ENCODE measurements at places on chromosomes 3 and 15.
A peak's percentile ranks its signal among the peaks of the same experiment; 100 is the strongest.

DNA sequence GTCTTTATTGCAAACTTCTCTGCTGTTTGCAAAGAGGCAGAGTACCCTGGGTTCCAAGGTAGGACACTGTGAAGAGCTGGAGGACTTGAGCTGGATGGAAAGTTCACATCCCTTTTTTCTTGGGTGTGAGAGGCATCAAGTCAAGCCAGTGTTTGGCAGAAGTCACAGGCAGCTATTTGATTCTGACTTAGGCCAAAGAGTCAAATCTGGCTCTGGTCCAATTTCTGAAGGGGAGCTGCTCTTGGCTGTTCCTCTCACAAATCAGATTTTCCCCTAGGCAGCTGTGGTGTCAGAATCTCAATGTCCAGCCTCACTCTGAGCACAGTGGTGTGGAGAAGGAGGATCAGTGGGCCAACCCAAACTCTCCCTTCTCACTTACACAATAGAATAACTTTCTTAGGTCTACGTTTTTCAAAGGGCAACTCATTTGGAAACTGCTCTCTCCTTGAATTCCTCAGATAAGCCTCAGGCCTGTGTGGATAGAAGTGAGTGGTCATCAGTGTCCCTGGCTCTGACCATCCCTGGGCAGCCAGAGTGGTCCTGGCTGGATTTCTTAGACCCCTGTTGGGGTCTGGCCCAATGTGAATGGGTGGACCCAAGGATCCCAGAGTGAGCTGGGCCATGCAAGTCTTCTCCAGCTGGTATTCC, 18.2 kb upstream of the AMOTL2 start:
- no peak for DNase-seq

DNA sequence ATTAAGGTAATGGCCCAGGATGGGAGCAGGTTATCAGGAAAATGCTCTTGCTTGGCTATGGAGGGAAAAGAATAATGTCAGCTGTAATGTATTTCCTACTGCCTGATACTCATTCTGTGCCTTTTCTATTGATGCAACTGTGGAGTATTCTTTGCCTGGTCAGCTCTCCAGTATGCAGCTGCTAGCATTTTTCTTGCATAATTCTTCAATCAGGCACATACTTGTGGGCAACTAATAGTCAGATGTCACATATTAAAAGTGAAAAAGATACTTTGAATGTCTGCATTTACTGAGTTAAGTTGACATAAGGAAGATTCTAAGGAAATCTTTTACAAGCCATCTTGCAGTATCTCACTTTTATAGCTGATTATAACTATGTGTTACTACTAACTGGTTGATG, 29.5 kb downstream of the CD80 start:
- DNase-seq: no peak

DNA sequence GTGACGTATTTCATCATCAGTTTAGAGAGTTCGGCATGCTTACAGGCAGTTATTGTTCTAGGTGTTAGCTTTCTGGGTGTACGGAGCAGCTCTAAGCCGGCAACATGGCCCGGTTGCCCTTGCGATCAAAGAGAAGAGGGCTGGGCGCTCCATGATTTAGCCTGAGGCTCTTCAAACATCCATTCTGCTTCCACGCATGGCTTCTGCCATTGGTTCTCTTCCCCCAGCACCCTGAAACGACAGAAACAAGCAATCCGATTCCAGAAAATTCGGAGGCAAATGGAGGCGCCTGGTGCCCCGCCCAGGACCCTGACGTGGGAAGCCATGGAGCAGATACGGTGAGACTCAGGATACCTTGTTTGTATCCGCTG, 574 bp downstream of the NGRN start:
- peak; percentile 50 for DNase-seq

- DNase-seq: no peak
These were observed 107.2 kb downstream of the PGPEP1L start for GRCh38 chr15:98900356-98900755.

DNA sequence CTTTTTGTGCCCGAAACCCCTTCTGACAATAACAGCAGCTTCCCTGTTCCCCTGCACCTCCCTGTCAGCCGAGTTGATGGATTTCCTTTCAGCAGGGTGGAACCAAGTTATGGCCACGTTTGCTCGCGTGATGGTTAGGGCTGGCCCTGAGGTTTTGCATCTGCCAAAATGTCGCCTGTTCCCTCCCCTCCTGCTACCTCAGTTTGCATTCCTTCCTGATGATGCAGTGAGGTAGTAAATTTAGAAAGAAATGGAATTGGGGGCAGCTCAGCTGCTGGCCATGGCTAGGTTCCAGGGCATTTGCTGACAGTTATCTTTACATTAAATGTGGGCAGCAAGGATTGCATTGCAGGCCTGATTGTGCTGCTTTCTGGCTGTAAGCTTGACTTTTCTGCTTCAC, 13.2 kb downstream of the LIMD1 start:
- no peak for DNase-seq

DNA sequence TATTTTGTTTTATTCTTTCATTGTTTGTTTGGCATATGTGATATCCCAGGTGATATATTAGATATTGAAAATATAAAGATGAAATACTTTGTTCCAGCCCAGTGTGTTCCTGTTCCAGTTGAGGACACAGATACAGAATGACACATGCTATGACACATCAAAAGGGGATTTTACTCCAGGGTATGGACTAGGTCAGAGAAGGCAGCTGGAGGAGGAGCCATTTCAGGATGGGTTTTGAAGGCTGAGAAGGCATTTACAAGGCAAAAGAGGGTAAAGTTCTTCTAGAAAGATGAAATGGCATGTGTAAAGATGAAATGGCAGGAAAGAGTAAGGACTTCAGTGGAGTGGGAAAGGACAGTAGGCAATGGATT, 163.8 kb downstream of the ZIC1 start:
- DNase-seq: no peak

DNA sequence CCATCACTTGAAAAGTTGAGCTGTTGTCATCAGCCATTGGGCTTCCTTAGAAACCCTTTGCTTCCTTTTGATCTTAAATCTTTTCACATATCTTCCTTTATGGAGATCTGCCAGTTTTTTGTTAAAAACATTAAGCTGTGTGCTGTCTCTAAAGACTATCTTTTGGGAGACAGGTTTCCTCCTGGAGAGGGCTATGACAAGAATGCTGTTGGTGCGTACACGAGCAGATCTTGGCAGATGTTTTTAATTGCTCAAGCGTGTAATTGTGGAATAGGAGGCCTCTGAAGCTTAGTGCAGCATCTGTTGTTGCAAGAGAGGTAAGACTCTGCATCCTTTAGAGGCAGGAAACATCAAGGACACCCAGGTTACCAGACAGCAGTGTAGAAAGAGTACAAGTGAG, 56.8 kb downstream of the PHLDB2 start:
- no peak for DNase-seq

DNA sequence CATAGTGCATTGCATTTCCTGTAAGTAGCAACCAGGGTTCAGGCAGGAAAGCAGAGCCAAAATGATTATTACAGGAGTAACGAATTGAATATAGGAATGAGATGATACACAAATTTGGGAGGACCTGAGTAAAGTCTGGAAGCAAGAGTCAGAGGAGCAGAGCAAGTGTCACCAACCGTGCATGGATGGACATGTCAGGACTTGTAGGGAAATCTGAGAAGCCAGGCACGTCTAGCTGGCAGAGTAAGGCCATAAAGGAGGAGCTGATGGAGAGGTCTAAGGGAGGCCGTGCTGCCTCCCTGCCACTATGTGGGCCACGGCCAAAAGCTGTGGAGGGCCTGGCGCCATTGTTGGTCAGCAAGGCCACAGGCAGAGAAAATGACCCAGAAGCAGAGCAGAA, 22.4 kb downstream of the GJD2 start:
- no peak for DNase-seq
